Brain microvascular endothelial cell (primary cell): ENCODE measurements at places on chromosomes 12 and 14.

GRCh38 chr14:52485350-52485960, 66.8 kb downstream of the TXNDC16 start:
- no peak for DNase-seq

GRCh38 chr14:61434311-61434710, 112.9 kb downstream of the PRKCH start:
- peak; percentile 31 for DNase-seq

DNA sequence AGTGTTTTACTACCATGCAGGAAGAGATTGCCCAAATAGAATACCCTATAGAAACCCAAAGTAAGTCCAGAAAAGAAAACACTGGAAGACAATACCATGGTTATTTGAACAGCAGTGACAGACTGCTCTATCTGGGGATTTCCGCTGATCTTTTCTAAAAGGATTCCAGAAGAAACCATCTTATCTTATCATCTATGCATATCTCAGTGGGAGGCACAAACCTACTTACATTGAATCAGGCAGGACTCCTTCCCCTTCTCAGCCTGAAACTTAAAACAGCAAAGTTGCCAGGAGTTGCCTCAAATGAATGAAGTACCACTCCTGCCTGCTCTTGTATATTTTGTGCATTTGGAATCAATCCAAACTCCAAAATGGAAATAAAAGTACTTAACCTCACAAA, 56.7 kb upstream of the NR2C1 start:
- DNase-seq, result peak; percentile 75

DNA sequence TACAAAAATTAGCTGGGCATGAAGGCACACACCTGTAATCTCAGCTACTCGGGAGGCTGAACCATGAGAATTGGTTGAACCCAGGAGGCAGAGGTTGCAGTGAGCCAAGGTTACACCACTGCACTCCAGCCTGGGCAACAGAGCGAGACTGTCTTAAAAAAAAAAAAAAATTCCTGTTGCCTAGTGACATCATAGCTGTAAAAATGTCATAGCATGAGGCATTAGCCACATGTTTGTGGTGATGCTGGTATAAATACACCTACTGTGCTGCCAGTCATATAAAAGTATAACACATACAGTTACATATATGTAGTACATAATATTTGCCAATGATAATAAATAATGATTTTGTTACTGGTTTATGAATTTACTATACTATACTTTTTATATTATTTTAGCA, 22.2 kb downstream of the SLC41A2 start:
- DNase-seq, result no peak

GRCh38 chr12:104702565-104703139, 245.9 kb downstream of the CHST11 start:
- DNase-seq, result peak; percentile 57

GRCh38 chr14:96514694-96515093, 12.5 kb downstream of the PAPOLA start:
- DNase-seq, result no peak

DNA sequence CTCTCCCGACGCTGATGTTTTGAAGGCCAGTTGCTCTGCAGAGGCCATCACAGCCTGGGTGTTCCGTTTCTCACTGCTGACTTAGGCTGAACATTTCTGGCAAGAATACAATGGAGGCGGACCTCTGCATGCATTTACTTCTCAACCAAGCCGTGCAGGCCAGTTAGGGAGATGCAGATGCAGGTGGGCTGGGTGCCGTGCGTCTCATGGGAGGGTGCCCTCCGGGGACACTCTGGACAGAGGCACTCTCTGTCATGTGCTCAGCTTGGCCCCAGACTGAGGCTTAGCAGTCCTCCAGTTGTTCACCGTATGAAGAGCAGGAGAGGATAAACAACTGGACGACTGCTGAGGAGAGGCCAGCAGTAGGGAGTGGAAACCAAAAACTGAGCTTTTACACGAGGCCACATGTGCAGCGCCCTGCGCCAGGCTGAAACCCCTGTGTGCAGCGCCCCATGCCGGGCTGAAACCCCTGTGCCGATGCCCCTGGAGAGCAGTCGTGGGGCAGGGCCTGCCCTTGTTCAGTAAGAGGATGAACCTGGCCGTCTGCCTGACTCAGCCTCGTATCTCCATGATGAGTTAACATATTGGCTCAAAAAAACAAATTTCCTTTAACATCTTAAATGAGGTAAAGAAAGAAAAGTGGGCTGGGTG, 32.3 kb downstream of the DDX51 start:
- DNase-seq, result no peak

- DNase-seq, result no peak
These were observed 29.4 kb upstream of the GPR68 start for GRCh38 chr14:91273885-91274273.

DNA sequence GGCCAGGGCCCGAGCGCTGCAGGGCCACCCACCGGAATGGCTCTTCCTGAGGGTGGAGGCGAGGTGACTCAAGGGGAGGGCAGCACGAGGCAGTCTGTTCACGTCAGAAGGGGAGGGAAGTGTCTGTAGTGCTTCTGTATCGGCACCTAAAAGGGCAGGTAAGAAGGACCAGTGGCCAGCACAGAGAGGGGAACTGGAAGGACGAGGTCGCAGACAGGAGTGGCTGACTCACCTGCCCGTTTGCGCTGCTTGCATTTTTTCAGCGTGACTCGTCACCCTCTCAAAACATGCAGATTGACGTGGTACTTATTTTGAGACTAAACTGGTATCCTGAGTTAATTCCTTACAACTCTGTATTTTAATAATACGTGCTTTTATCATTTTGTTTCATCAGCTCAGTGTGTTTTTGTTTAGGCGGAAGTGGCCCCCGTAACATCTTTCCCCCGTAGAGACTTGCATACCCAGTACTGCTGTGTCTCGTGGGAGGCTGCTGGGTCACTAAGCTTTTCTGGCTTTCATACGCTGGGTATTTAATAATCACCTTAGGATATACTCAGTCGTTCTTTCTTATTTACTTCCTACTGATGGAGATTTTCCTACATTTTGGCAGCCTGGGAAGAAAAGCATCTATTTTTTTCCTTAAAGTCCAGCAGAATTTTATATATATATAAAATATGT, 26.4 kb downstream of the SFSWAP start:
- DNase-seq, result peak; percentile 84

- peak; percentile 5 for DNase-seq
These were observed 68.5 kb upstream of the CAPRIN2 start for GRCh38 chr12:30823156-30823699.

GRCh38 chr12:123571343-123571813, 13.0 kb upstream of the TMED2 start:
- DNase-seq, result peak; percentile 81

GRCh38 chr14:100900837-100901390, 2.6 kb downstream of the RTL1 start:
- no peak for DNase-seq

- DNase-seq, result no peak
These were observed 1.2 kb downstream of the DLK1 start for GRCh38 chr14:100727873-100728240.

DNA sequence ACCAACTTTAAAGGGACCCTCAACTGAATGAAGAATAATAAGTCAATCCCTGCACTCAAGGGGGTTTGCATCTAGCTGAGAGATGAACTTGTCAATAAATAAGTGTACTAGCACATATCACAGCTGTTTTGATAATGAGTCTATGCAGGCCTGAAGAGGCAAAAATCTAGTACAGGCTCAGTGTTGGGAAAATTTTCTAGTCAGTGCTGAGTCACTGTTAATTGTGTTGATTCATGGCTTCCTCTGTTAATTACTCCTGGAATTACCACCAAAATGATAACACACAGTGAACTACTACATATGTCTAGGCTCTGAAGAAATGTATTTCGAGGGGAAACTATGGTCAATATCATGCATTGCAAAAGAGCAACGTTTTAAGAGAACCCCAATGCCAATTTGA, 18.9 kb downstream of the SNRPF start:
- DNase-seq, result no peak

DNA sequence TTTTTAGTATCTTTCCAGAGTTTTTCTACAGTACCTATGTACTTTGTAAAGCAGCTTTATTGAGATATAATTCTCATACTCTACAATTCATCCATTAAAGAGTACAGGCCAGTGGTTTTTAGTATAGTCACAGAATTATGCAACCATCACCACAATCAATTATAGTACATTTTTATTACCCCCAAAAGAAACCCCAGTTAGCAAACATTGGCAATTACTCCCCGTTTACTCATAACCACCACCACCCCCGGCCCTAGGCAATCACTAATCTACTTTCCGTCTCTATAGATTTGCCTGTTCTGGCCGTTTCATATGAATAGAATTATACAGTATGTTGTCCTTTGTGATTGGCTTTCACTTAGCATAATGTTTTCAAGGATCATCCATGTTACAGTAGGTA, 119.8 kb downstream of the KICS2 start:
- no peak for DNase-seq

DNA sequence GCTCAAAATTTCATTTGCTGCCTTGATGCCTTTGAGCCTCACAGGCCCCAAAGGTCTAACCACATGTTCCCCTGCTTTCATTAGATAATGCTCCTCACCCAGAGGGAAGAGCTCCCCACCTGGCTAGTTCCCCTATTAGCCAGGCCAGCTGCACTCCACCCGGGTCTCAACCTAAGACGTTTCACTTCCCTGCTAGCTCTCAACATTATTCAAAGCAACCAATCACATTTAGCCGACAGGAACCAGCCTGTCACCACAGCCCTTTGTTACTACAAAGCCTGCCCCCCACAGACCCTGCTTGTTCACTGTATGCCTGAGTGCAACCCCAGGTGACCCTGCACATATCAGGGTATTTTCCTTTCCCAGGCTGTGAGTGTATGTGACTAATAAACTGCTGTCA, 78.6 kb downstream of the SLC15A5 start:
- DNase-seq, result no peak

DNA sequence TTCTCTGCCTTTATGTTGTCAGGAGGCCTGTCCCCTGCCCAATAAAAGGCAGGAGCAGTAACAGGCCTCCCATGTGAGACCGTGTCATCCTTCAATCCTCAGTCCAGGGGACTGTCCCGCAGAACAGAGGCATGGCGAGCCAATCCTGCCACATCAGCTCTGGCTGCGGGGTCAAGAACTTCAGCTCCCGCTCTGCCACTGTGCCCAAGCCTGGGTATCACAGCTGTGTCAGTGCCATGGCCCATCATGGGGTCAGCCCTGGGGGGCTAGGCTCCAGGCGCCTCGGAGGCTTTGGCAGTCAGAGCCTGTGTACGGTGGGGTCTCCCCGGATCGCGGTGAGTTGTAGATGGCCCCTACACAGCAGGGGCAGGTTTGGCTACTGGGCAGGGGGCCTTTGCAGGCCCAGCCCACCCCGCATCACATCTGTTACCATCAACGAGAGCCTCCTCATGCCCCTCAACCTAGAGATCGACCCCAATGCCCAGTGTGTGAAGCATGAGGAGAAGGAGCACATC, 19.9 kb upstream of the KRT83 start:
- DNase-seq, result no peak

DNA sequence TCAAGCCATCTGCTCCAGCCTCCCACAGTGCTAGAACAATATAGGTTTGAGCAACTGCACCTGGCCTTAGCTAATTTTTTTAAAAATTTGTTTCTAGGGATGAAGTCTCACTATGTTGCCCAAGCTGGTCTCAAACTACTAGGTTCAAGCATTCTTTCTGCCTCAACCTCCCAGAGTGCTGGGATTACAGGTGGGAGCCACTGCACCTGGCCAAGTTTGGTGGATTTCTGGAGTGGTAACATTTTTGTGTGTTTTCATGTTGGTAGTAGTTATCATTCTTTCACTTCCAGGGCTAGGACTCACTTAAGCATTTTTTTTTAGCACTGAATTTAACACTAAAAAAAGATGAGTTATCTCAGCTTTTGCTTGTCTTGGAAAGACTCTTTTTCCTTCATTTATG, 328.0 kb upstream of the RGS6 start:
- no peak for DNase-seq

DNA sequence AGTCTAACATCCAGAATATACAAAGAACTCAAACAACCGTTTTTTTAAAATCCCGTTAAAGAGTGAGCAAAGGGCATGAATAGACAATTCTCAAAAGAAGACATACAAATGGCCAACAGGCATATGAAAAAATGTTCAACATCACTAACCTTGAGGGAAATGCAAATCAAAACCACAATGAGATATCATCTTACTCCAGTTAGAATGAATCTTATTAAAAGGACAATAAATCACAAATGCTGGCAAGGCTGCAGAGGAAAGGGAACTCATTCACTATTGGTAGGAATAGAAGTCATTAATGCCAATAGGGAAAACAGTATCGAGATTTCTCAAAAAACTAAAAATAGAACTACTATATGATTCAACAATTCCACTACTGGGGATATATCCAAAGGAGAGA, 520.1 kb downstream of the RMST start:
- DNase-seq, result no peak

GRCh38 chr12:46546634-46547273, 174.2 kb upstream of the SLC38A2 start:
- no peak for DNase-seq
